Hypothalamus (tissue), 51 donors: ENCODE measurements at places on chromosomes 5 and 9.

DNA sequence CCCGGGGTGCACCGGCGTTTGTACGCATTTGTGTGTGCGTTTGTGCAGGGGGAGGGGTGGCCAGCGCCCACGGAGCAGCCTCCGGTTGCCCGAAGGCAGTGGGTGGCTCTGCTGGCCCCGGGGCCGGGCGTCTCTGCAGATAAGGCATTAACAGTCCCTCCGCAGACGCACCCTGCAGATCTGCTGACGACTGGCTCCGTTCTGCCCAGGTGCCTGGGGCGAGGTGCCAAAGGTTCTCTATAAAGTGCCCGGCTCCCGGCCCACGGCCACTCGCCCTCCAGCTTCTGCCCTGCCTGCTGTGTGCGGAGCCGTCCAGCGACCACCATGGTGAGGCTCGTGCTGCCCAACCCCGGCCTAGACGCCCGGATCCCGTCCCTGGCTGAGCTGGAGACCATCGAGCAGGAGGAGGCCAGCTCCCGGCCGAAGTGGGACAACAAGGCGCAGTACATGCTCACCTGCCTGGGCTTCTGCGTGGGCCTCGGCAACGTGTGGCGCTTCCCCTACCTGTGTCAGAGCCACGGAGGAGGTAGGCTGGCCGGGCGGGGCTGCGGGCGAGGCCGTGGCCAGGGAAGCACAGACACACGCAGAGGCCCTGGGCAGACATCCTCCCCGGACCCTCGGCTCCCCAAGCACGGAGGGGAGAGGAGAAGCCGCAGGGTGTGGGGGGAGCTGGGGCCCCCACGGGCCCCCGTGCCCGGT, at the start of gene SLC6A19:
SLC6A19 (plus strand) TSS at position 269 of the 699 bp plus-strand sequence; CDS start at position 325, 56 bp downstream.
- no peak for DNase-seq

DNA sequence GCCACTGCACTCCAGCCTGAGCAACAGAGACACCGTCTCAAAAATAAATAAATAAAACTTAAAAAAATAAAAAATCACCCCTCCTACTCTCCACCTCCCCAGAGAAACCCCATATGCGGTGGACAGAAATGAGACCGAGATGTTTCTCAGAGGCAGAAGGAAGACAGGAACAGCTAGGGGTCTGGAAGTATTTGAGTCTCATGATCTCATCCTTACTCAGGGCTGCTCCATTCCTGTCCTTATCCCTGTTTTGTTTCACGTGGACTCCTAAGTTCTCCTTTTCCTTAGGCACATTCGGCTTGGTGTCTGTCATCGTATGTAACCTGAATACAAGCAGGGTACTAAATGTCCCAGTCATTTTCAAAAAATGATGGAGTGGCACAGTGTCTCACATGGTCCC, 76.1 kb downstream of the C9orf50 start:
- DNase-seq, result no peak

- DNase-seq, result no peak
These were observed 28.3 kb upstream of the DENND4C start for GRCh38 chr9:19201899-19202891.

DNA sequence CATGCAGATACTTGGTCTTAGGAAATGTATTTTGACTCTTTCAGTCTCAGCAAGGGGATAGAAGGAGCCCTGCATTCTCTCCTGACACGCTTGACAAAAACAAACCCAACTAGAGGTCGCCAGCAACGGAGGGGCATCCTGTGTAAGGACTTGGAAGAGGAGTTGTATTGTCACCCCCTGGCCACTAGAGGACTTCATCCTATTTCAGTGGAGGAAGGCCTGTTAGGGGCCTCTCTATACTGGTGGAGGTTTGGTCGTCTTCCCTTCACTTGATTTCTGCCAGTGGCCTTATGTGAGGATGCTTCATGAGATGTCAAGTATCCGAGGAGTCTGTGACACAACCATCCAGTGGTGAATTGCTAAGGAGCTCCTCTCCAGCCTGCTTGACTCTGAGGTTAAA, 122.8 kb upstream of the STC2 start:
- no peak for DNase-seq

DNA sequence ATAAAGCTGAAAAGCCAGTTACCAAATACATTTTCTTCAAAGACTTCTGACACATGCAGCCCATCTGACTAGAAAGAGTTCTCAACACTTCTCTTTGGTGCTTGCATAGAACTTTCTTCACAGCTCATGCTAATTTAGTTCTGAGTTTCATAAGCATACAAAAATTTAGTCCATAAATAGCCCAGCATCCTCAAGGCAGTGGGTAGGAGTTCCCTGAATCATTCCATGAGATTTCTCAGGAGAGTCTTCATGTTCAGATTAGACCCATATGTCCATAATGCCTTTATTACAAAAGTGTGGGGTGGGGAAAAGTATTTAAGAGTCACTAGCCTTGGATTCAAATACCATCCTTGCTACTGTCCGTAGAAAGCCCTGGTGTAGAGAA, 290.2 kb upstream of the RGMB start:
- no peak for DNase-seq

- no peak for DNase-seq
These were observed at the start of gene TNFSF15 for GRCh38 chr9:114805670-114806525. TSS of gene TNFSF15 (minus strand) at chr9:114806039. CDS start at chr9:114806012, 27 bp downstream.
